ENCODE measurements at places on chromosomes 1 and 21.

GRCh38 chr1:115313182-115313581, 24.9 kb downstream of the NGF start:
- DNase-seq = no peak

- no peak for DNase-seq
These were observed 150.9 kb downstream of the NTMT2 start for GRCh38 chr1:170296642-170297041.

- DNase-seq = no peak
These were observed 20.9 kb upstream of the RGS13 start for GRCh38 chr1:192615055-192615454.

GRCh38 chr1:115862403-115862802, 21.5 kb upstream of the NHLH2 start:
- DNase-seq = no peak

GRCh38 chr1:204731985-204732575, 46.5 kb upstream of the LRRN2 start:
- DNase-seq = no peak

- no peak for DNase-seq
These were observed 97.8 kb downstream of the LPAR3 start for GRCh38 chr1:84795213-84795612.

GRCh38 chr1:65904681-65905083, 112.0 kb downstream of the PDE4B start:
- no peak for DNase-seq

DNA sequence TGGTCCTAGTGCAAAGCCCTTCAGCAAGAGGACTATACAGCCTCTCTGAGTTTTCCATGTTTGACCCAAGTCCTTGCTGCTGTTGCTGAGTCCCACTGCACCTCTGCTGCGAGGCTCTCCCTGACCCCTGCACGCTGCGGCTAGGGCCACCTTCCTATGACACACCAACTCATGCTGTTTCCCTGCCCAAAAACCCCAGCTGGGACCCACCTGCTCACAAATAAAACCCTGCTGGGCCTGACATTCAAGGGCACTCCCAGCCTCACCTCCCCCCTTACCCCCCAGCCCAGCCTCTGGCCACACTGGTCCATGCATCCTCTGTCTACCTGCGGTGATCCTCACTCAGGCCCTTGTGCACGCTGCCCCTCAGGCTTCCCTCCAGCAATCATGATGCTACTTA, 12.3 kb upstream of the ASCL5 start:
- DNase-seq = no peak

GRCh38 chr1:4452701-4453100, 201.7 kb upstream of the AJAP1 start:
- no peak for DNase-seq

GRCh38 chr1:186404454-186405051, 28.9 kb downstream of the ODR4 start:
- DNase-seq = no peak

DNA sequence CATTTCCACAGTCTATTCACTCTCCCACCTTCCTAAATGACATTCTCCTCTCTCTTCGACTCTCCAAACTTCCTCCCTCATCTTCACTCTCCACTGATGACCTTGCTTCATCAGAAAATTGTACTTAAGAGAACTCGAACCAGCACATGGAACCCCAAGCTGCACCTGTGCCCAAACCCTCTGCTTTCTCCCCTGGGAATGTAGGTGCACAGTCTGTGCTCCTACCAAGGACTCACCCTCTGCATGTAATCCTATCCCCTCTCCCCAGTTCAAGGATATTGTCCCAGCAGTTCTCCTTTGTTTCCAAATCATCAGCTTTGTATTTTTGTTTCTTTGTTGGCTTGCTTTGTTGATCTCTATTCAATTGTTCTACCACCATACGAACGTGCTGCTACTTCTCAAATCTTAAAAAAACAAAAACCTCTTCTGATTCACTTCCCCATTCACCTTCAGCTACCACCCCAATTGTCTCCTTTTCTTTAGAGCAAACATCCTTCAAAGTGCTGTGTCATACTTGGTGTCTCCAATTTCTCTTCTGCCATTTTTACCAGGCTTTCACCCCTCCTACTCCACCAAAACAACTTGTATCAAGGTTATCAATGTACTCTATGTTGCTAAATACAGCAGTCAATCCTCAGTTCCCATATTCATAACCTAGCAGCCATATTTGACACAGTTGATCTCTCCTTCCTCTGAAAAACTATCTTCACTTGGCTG, 26.8 kb downstream of the RAB3B start:
- DNase-seq = no peak

- no peak for DNase-seq
These were observed 6.4 kb downstream of the TCHH start for GRCh38 chr1:152108882-152109222.

- no peak for DNase-seq
These were observed 55.9 kb downstream of the SLC35F3 start for GRCh38 chr1:233960386-233960785.

DNA sequence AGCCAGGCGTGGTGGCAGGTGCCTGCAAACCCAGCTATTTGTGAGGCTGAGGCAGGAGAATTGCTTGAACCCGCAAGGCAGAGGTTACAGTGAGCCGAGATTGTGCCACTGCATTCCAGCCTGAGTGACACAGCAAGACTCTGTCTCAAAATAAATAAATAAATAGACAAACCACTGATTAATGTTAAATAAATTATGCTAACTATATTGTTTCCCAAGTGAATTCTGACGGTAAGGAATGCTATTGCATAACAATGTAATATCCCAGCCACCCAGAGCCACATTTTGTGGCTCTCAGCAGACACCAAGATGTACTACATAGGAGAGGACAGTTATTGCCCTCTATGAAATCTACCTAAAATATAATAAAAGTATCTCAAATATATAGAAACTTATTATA, 55.4 kb downstream of the LPGAT1 start:
- no peak for DNase-seq

- no peak for DNase-seq
These were observed 52.6 kb upstream of the RC3H1 start for GRCh38 chr1:174074757-174075156.
